Peyer's patch (tissue), 4 donors: ENCODE measurements at places on chromosomes 3 and 15.
A peak's percentile ranks its signal among the peaks of the same experiment; 100 is the strongest.

- DNase-seq, result no peak
Observed at GRCh38 chr15:74749832-74750231, 1.2 kb downstream of the CYP1A2 start.

- no peak for DNase-seq
Observed at GRCh38 chr3:123157209-123157597, 44.5 kb upstream of the SEC22A start.

DNA sequence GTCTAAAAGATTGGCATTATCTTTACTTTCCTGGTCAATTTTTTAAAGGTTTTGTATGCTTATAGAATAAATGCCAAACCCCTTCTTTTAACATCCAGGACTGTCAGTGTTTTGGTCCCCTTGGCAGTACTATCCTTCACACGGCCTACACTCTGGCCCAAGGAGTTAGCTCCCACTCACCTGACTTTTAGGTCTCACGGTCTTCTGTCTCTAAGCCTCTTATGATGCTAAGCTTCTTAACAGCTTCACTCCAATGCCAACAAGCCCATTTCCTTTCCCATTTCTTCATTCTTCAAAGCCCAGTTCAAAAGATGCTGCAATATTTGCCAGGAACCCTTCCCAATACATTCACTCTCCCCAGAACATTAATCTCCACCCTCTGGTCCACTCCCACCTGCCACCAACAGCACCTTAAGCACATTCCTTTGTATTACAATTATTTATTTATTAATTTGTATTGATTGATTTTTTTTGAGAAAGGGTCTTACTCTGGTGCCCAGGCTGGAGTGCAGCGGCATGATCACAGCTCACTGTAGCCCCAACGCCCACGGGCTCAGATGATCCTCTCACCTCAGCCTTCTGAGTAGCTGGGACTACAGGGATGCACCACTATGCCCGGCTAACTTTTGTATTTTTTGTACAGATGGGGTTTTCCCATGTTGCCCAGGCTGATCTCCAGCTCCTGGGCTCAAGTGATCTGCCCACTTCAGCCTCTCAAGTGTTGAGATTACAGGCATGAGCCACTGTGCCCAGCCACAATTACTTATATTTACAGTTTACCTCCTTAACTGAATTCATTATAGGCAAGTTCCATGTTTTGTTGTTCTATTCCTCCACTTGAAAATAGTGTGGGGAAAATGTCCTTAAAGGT, 27.8 kb downstream of the IFT80 start:
- no peak for DNase-seq

GRCh38 chr15:44427756-44428724, 611 bp downstream of the CTDSPL2 start:
- no peak for DNase-seq

GRCh38 chr15:40844696-40845030, 815 bp downstream of the SPINT1 start:
- peak; percentile 31 for DNase-seq

- DNase-seq, result no peak
Observed at GRCh38 chr3:183539811-183540210, 15.7 kb downstream of the KLHL6 start.

DNA sequence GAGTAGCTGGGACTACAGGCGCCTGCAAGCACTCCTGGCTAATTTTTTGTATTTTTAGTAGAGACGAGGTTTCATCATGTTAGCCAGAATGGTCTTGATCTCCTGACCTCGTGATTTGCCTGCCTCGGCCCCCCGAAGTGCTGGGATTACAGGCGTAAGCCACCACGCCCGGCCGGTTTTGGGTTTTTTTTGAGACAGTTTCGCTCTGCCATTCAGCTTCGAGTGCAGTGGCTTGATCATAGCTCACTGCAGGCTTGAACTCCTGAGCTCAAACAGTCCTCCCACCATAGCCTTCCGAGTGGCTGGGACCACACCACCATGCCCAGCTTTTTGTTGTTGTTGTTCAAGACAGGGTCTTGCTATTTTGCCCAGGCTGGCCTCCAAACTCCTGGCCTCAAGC, 16.0 kb upstream of the SCAP start:
- DNase-seq, result no peak

DNA sequence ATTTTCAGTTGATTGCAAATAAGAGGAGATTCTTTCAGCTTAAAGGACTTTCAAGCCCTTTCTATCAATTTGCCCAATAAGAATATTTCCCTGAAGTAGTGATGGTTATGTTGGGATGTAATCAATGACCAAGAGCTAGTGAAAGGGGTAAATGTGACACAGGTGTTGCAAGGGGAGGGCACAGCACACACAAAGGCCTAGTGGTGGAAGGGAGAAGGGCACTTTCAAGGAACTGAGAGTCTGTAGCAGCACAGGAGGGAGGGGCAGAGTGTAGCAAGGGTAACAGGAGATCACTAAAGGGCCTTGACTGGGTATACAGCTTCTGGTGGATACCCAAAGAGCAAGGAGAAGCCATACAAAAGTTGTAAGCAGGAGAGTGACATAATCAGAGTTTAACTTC, 217.8 kb upstream of the ARHGEF26 start:
- DNase-seq, result no peak

GRCh38 chr3:106025151-106025722, 156.4 kb upstream of the CBLB start:
- no peak for DNase-seq

DNA sequence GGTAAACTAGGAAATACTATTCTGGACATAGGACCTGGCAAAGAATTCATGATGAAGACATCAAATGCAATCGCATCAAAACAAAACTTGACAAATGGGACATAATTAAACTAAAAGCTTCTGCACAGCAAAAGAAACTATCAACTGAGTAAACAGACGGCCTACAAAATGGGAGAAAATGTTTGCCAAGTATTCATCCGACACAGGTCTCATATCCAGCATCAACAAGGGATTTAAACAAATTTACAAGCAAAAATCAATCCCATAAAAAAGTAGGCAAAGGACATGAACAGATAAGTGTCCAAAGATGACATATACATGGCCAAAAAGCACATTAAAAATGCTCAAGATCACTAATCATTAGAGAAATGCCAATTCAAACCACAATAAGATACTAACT, 1088.9 kb downstream of the NAALADL2 start:
- DNase-seq, result no peak

DNA sequence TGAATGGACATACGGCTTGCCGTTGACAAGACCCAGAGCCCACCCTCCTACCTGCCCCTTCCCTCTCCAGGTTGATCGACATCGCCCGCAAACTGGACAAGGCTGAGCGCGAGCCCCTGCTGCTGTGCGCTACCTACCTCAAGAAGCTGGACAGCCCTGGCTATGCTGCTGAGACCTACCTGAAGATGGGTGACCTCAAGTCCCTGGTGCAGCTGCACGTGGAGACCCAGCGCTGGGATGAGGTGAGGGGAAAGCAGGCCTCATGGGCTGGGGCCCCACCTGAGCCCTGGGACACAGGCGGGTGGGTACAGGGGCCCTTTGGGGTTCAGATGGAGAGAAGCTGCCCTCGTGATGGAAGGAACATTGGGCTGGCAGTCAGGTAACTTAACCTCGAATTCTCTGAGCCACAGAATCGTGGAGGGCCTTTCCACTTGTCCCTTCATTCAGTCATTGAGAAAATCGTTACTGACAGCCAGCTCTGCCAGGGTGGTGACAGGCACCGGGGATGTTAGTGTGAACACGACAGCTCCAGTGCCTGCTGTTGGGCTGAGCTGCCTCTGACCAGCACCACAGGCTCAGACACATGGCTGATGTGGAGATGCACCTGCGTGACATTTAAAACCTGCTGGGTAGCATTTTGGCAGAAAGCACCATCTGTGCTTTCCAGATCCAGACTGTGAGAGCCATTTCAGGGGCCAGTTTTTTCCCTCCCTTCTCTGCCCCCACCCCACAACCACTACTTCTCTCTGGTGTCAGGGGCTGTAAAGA, 25.6 kb upstream of the RHO start:
- no peak for DNase-seq

GRCh38 chr3:181851063-181851462, 139.3 kb downstream of the SOX2 start:
- no peak for DNase-seq

- no peak for DNase-seq
Observed at GRCh38 chr3:105353485-105354161, 13.1 kb upstream of the ALCAM start.

DNA sequence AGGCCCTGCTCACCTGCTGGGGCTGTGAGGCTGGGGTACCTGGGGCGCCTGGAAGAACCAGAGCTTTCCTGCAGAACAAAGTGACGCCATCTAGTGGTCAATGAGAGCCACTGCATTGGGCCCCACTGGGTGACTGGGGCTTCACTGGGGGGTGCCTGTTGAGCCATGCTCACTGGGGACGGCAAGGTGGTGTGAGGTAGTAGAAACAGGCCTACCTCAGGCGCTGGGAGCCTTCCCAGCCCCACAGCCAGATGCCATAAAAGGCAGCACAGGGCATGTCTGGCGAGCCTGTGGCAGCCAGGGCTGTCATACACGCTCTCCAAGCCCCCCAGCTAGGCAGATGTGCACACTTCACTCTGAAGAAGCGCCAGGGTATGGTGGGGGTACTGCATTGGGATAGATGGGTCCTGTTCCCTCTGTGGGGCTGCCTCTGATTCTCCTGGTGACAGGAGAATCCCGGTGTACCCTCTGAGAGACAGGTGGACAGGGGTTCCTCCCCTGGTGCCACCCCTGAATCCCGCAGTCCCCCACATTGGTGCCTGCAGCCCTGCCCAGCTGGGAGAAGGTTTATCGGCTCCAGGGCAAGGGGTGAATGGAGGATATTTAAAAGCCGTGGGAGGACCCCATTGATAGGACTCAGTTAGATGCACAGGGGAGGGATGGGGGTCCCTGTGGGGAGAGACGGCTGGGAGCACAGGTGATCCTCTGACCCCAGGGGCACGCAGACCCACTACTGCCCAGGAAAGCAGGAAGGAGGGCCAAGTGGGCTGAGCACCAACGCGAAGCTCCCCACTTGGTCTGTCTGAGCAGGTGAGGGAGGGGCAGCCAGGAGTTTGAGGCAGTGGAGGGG, 178.8 kb downstream of the NSMCE3 start:
- DNase-seq, result no peak

DNA sequence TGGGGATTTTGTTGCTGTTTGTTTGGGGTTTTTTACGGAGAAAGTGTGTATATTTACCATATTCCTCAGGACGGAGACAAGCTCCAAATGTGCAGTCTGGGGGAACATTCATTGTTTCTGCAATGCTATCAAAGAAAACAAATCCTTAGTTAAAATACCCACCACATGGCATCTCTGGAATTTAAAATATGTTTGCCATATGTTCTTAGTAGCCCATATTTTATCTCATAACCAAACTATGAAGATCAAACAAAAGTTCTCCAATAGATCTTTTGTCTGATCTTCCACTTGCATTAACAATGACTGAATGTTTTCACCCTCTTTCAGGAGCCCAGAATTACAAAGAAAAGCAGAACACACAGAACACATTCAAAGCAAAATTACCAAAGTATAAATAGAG, 35.3 kb downstream of the EFHB start:
- no peak for DNase-seq

DNA sequence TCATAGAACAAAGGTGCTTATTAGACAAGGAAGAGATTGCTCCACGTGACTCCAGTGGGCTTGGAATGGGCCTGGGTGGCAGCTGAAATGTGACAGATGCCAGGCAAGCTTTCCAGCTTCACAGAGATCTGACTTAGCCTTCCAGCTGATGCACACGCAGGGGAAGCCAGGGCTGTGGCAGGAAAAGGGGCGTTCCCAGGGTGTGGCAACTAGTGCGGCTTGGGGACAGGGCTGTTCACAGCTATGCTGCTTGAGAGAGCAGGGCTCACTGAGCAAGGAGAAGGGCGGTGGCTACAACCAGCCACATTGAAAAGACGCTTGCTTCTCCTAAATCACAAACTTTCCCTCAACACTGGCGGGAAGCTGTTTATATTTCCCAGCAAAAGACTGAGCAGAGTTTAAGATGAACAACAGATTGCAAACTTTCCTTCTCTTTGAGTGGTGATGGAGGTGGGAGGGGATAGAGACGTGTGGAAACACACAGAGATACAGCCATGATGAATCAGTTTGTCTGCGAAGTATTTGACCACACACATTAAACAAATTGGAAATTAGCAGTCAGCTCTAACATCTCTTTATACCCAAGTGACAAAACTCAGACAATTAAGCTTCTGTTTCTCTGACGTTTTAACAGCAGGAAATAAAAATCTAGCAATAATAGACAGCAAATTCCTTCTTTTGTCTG, 127.5 kb downstream of the BDH1 start:
- DNase-seq, result peak; percentile 75

- DNase-seq, result peak; percentile 83
Observed at GRCh38 chr3:194871864-194872668, 186.4 kb downstream of the FAM43A start.

- no peak for DNase-seq
Observed at GRCh38 chr3:15180042-15180611, 25.9 kb upstream of the CAPN7 start.

DNA sequence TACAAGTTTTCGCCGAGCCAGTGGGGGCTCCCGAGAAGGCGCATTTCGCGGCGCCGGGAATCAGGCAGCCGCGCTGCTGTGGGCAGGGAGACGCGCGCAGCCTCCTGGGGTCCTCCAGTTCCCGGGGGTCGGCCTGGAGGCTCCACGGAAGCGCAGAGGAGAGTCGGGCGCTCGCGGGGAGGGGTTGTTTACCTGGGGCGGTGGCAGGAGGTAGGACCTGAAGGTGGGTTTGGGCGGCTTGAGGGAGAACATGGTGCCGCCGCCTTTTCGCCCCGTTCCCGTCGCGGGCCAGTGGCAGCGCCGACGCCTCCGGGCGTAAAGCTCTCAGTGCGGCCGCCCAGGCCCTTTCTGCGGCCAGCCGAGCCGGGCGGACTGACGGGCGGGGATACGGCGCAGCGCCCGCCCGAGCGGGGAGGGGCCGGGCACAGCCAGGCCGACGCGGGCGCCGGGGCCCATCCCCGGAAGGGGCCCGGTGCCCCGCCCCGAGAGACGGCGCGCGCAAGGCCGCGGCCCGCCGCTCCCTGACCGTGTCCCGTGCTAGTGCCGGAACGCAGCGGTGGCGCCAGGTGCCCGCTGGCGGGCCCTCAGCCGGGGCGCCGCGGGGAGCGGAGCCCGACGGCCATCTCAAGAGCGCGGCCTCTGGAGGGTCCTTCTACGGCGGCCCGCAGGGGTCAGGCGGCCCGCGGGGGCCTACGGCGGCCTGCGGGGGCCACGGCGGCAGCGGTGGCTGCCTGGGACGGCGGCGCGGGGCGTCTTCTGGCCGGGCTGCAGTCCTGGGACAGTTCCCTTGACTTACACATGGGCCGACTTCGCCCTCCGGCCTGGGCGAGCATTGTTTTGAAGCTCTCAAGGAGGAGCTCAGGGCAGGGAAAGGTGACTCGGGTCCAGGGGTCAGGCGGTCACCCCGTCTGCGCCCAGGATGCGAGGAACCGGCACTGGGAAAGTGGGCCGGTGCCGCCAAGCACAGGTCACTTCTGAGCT, at the start of gene MTMR10:
MTMR10 (minus strand) TSS at position 374 of the 981 bp plus-strand sequence; CDS start at position 252, 122 bp downstream.
- DNase-seq, result peak; percentile 89

DNA sequence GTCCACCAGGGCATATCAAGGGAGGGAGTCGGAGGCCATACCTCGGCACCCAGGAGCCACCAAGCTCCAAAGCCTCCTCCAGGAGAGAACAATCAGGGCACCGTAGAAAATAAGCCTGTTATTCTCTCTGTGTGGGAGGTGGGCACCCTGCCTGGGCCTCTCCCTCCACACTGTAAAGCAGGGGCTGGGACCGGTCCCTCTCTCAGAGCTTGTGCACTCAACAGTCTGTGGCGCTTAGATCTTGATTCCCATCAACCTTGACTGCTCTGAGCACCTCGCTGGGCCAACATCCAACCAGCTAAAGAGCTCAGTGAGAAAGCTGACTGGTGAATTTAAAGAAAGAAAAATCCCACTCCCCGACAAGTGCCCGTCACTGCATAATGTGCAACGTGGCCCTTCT, 53.0 kb downstream of the PCSK6 start:
- DNase-seq, result no peak
